ENCODE measurements at places on chromosomes 13 and 19.

- peak; percentile 59 for DNase-seq
Measured at GRCh38 chr13:61880578-61881283, 465.1 kb upstream of the PCDH20 start.

DNA sequence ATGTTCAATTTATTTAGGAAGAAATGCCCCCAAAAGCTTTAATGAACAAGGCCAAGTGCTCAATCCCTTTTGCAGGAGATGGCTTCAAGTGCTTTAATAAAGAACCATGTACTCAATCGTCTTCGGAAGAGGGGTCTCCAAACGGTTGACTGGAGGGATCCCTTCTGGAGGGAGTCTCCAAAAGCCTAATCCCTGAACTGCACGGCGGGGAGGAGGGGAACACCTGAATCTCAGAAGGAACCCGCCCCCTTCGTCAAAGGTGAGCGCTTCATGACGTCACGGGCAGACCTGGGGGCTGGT is 505 bp downstream of the PAF1 start:
- no peak for DNase-seq

DNA sequence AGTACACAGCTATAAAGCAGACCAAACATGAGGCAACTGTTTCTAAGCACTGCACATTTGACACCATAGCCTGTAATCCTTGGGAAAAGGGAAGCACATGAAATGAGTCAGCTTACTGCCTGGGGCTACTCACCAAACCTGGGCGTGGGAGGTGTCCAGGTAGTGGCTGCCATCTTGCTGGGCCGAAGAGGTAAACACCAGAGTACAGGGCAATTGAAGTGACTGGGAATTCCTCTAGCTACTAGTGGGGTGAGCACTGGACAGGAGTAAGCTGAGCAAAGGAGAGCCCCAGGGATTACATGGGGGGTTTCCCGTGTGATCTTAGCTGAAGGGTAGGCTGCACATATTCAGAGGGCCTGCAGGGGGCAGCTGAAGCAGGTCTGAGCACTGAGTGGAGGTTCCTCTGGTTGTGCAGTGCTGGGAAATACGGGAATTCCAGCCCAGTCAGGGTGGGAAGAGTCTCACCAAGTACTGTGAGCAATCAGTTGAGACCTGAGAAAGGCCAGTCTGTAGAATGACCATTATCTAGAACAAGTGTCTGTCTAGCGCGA is 140.5 kb downstream of the SLC7A1 start:
- DNase-seq, result peak; percentile 11

- peak; percentile 89 for DNase-seq
Measured at GRCh38 chr19:41192574-41193429, at the start of gene CYP2S1. CYP2S1 (plus strand) TSS chr19:41193219; CDS start chr19:41193265, 46 bp downstream.

GRCh38 chr13:111575276-111575675 is 254.8 kb downstream of the TEX29 start:
- DNase-seq, result no peak
